ENCODE measurements at places on chromosomes 4 and X. TPM values are rescaled to one million over a fixed set of nuclear protein-coding genes. Genes with fewer than 3 reads are reported as not detected.

ARHGEF6 gene
- 20.8 TPM for total RNA-seq

DNA sequence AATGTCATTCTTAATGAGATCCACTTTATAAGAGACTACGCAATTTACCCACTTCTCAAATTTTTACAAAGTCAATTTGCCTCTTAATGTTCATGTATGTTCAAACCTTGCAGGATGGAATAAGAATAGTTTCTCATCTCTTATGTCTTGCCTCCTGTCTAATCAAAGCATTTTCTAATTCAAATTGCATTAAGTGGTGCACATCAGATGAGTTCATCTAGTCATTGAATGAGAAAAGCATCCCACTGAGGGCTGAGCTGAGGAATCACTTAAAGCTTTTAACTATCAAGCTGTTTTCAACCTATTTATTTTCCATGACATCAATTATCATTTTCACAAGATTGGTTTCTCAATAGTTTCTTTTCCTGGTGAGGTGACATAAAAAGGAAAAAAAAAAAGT, 1964.0 kb downstream of the PCDH7 start:
- no peak for DNase-seq
- H3K4me1 ChIP-seq, result no peaks in the 10 kb centered on the region
- no peak overlapping the region for H3K27ac ChIP-seq

RUFY3 gene
- total RNA-seq, result 62.2 TPM

DNA sequence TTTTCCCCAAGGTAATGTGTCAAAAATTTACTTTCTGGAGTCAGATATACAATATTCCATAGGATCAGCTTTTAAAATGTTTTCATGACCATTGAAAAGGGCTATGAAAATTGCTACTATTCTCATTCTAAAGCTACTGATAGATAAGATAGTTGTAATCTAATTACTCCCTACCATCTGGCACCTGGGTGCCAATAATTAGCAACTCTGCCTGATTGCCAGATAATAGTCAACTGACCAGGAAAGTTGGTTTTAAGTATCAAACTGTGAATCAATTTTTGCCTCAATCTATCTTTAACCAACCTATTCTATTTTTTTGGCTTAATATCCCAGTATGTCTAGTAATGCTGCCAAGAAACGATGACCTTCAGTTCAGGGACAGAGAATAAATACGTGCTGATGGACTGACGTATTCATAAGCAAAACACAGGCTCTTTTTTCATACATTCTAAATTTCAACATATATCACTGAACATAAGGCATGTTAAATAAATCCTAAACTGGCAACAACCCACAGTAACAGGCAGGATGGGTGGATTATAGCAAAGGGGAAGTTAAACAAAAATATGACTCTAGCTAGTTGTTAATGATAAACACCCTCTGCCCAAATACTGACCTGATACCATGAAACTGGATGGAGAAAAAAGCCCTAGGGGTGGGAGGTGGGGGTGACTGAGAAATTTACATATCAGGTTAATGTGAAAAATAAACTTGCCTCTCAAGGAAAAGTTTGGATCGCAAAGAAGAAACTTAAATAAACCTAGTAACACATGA, 18.2 kb downstream of the SH3RF1 start:
- peaks cover 17% of the 10 kb centered on the region for H3K4me1 ChIP-seq
- H3K27me3 ChIP-seq, result no peaks in the 10 kb centered on the region
- no peak for DNase-seq
- H3K4me3 ChIP-seq, result no peak overlapping the region
- H3K36me3 ChIP-seq, result no peaks in the 10 kb centered on the region

GATB gene
- 13.6 TPM for total RNA-seq

KLHL13 gene
- 4.9 TPM for total RNA-seq

- H3K27me3 ChIP-seq, result no peaks in the 10 kb centered on the region
- H3K4me1 ChIP-seq, result no peaks in the 10 kb centered on the region
- no peak for DNase-seq
Measured at GRCh38 chr4:95528388-95528948, 20.3 kb downstream of the UNC5C start.

UGT2B11 gene
- not detected for total RNA-seq

DGAT2L6 gene
- not detected for total RNA-seq

- H3K36me3 ChIP-seq, result no peaks in the 10 kb centered on the region
- no peak for DNase-seq
- no peak overlapping the region for H3K4me3 ChIP-seq
- no peak overlapping the region for H3K27ac ChIP-seq
- no peaks in the 10 kb centered on the region for H3K27me3 ChIP-seq
Measured at GRCh38 chr4:47562297-47562696, 77.2 kb downstream of the ATP10D start.
